Adipocyte (in vitro differentiated cells): ENCODE measurements at places on chromosomes 1 and 21.

- no peak for DNase-seq
Measured at GRCh38 chr1:98467586-98467985, 193.9 kb upstream of the SNX7 start.

- DNase-seq = peak; percentile 11
Measured at GRCh38 chr1:208942394-208943130, 641.0 kb upstream of the CAMK1G start.

DNA sequence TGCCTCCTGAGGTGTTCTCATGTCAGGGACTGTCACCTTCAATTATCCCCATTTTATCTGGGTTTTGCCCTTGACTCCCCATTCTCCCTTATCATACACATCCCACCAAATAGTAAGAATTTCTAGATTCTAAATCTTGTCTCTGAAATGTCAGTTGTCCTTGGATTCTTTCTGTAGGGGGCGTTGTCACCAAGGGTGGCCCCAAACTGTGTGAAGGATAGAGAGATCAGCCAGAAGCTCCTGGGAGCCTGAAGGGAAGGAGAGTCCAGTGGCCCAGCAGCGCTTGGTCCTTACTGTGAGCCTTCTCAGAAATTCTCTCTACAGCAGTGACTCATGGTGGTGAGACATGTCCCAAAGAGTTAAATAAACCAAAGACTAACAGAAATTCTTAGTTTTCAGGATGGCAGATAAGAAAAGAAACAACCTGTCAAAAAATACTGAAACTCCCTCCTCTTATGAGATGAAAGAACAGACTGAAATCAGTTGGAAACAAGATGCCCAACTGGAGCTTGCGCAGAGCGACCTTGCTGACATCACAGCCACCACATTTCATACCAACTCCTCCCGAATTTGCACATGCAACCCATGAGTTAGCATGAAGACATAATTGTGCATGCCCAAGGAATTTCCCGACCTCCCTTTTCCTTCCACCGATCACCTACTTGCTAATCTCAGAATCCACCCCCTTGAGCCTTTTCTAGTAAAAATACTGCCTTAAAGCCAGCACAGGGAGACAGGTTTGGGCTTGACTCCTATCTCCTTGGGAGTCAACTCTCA, 109.8 kb downstream of the ELAVL4 start:
- DNase-seq = no peak

DNA sequence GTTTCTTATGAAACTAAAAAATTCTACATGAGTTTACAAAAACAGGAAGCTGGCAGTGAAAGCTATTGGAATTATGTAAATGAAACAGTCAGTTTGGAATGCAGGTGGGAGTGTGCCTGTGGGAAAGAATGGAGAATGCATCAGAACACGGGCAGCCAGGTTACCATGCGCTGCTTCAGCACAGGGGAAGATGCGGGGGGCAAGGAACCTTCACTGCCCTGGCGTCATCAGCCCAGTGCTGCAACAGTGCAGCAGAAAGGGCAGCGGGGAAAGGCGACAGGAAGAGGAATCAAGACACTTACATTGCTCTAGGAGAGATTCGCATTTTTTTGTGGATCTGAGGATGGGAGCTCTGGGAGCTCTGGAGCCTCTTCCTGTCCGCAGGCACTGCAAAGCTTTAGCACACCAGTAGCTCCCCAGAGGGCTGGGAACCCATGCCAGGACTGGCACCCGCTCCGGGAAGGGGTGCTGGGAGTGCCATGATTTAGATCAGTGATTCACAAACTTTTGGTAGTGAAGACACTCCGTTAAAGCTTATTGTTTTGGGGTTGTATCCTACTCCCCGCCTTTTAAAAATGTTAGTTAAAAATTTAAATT, 64.1 kb upstream of the WDR26 start:
- DNase-seq = peak; percentile 48

DNA sequence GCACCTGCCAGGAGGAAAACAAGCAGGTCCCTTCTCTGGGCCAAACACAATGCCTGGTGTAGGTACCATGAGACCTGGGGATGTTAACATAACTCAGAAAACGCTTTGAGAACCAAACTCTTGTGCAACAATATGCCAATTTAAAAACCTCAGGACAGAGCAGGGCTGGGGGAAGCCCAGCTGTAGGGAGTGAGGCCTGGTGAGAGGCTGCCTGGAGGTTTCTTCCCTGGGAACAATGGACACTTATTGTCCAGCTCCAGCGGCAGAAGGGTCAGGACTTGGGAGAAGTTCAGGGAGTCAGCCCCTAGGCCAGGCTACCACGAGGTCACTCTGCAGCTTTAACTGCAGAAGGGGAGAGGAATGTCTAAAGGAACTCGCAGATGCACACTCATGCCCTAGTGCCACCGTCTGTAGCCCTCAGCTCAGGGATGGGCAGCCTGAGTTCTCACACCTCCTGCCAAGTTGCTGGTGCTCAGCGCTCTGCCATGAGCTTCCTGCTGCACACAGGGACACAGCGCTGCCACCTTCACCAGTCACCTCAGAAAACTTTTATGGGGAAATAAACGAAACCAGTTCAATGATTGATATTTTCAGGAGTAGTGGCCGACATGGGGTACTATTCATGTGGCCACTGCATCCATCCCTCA, 8.5 kb downstream of the GPR157 start:
- no peak for DNase-seq

- peak; percentile 32 for DNase-seq
Measured at GRCh38 chr1:177171536-177172123, 872 bp downstream of the BRINP2 start.

DNA sequence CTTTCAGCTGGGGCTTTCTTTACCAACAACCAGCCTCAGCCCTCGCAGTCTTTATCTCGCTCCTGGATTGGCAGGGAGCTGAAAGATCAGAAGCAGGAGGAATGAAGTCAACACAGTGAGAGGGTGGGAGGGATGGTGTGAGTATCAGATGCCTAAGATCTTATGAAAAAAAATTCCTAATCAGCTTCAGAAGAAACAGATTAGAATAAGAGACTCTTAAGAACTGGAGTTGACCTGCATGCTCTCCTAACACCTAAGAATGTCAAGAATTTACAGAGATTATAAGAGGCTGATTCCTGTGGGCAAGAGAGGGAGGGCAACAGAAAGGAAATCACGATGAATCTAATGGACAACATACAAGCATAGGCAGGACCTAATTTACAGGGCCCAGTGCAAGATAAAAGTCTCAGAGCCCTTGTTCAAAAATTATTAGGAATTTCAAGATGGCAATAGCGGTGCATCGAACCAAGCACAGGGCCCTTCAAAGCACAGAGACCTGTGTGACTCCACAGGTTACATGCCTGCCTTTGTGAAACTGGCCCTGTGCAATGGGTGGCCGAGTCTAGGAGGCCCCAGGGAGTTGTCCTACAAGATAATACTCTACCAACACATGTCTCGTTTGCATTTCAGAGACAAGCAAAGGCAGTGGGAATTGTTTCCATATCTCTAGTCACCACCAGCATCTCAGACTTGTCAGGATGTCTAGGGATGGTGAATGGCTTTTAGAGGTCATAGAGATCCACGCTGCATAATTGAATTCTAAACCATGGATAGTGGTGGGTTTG, 65.3 kb upstream of the PPP2R5A start:
- peak; percentile 34 for DNase-seq

GRCh38 chr1:55781944-55782482, 566.8 kb upstream of the USP24 start:
- DNase-seq = peak; percentile 21

- DNase-seq = peak; percentile 45
Measured at GRCh38 chr1:117188170-117188815, 22.4 kb downstream of the VTCN1 start.

DNA sequence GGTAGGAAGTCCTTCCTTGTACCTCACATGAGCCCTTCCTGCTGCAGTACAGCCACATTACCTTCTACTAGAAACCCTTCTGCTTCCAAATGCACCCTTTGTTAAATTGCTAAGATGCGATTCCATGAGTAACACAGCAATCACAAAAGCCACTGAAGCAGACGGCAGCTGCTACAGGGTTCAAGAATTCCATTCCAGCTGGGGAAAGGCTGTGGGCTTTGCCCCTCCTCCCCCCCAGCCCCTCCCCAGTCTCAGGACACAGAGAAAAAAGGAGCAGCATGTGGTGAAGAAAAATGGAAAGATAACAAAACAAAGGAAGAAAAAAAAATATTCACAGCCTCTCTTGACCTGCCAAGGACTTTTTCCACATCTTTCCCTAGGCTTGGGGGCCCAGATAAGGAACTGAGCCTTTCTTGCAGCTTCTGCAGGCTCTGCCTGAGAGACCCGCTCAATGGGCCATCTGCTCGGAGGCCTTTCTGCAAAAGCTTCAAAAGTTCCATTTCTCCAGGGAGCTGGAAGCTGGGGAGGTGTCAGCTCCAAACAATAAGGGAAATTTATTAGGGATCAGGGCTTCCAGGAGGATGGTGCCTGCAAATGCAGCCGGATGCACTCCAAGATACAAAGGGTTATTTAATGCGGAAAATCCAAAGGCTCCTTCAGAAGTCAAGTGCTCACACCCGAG, 72.1 kb downstream of the SYT2 start:
- no peak for DNase-seq

DNA sequence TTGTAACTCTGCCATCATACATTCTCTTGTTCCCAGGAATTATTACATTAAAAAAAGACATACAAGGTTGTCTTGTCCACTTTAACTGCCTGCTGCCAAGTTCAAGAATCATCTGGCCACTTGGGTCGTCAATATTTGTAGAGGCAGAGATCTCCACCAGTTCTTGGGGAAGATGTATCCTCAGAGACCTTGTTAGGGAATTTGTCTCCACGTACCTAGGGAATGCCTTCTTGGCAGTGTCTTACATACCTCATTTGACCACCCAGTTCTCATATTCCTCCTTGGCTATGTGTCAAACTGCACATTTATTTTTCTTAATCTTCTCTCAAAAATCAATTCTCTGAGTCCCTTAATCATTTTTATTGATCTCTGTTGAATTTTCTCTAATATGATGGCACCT, 266.0 kb downstream of the SPATA17 start:
- DNase-seq = no peak

GRCh38 chr1:211282023-211282373, 22.8 kb downstream of the RCOR3 start:
- DNase-seq = no peak

- DNase-seq = no peak
Measured at GRCh38 chr21:38506661-38507281, 8.5 kb upstream of the ERG start.

DNA sequence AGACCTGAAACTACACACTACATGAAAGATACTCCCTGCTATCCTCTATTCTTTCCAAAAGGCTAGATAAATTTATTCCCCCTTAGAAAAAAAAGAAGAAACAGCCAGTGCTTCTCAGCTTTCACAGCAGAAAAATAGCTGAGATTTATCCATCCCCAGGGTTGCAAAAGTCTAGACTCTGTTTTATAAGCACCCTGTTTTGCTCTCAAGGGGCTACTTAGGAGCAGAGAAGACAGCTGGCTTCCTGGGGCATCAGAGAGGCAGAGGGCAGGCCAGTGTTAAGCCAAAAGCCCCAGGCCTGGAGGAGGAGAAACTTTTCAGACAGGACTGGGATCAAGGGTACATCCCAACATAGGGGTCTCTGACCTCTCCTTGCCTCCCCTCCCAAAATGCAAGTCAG, 3.9 kb downstream of the LAMB3 start:
- DNase-seq = no peak

DNA sequence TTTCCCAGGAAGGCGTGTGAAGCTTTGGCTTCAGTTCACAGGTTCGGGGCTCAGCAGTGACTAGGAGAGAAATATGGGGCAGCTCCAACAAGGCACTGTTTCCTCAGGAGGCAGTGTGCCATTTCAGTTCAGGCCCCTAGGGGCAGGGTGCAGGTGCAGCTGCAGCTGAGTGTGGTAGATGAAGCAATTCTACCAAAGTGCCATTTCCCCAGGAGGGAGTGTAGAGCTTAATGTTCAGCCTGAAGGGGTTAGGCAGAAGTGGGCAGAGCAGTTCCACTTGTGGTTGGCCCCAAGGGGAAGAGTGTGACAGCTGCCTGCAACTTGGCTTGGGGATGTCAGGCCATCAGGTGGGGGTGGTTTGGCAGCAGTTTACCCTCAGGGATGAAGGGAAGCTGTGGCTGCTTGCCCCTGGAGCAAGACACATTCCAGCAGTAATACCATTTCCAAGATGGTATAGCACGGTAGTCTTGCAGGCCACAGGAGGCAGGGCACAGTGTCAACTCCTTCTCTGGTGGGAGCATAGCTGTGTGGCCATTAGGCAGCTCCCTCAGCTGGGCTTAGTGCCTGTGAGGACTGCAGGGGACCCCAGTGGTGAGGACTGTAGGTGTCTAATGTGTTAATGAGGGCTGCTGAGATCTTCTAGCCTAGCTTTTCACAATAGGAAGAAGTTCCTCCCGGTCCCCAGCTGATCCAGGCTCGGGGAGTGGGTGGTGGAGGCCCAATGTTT, 34.7 kb downstream of the RGSL1 start:
- no peak for DNase-seq

DNA sequence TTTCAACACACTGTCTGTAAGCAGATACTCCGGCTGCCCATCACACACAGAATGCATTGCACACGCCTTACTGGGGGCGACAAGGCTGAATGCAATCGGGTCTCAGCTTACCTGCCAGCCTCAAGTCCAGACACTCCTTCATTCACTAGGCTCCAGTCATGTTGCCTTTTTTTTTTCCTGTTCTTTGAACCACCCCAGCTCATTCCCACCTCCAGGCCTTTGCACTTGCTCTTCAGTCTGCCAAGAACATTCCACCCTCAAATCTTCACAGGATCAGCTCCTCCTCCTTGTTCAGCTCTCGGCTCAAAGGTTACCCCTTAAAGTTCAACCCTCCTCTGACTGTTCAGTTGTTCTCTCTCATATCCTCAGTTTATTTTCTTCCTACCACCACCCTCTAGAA, 181.9 kb upstream of the ESRRG start:
- no peak for DNase-seq

DNA sequence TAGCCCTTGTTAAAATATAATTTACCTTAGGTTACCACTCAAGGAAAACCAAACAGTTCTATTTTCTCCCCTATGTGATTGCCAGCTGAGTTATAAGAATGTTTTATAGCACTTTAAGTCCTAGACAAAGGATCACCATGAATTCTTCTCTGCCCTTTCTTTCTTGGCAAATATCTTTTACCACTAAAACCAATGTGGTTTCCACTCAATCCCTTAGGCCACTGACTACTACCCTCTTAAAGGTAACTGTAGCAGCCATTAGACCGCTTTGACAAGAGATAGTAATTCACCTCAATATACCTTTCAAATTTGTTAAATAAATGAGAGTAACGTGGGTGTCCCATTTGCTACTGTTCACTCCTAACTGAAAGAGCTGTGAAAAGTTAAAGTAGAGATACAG, 307.9 kb upstream of the PRMT6 start:
- no peak for DNase-seq

GRCh38 chr1:12082988-12083387, 19.9 kb downstream of the TNFRSF8 start:
- no peak for DNase-seq

GRCh38 chr1:214808845-214809460, 206.0 kb downstream of the CENPF start:
- peak; percentile 41 for DNase-seq

DNA sequence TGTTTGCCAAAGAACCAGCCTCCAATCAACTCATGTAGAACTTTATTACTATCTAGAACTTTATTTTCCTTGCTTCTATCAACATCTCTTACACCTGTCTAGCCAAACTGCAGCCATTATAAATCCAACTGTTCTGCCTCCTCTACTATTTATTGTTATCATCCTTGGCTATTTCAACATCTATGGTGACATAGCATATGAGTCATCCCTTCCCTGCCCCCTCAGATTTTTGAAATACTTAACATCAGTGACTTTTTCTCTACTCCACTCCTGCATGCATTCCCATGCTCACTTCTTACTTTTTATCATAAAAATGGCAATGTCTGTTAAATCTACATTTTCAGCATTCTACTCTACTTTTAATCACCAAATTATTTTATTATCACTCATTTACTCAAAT, 544.9 kb upstream of the NEGR1 start:
- DNase-seq = peak; percentile 58

- peak; percentile 54 for DNase-seq
Measured at GRCh38 chr1:196423612-196424011, 184.6 kb downstream of the KCNT2 start.
